Adipocyte (in vitro differentiated cells): ENCODE measurements at places on chromosomes 2 and 18.

GRCh38 chr2:203706403-203706802, at the start of gene CD28:
Gene CD28, plus strand, starts transcription at chr2:203706639. Its CDS starts 58 bp downstream, at chr2:203706697.
- no peak for DNase-seq

DNA sequence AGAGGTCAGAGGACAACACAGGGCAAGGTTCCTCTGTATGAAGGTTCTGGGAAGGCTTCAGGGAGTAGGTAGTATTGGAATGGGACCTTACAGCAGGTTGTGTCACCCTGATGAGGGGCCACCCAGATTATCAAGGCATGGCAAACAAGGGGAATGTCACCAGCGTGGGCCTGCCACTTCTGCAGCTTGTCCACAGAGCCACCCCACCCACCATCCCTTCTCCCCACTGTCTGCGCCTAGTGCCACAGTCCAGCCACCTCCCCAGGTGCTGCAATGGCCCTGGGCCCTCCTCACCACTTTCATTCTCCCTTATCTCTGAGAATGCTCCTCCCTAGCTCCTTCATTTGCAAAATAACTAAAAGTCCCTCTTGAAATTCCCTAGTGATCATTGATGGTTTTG, 170.3 kb downstream of the TTC32 start:
- DNase-seq = no peak

- DNase-seq = no peak
These were observed 153.8 kb upstream of the SLC39A10 start for GRCh38 chr2:195503208-195503607.

- no peak for DNase-seq
These were observed 77.5 kb downstream of the CLHC1 start for GRCh38 chr2:55154525-55155030.

DNA sequence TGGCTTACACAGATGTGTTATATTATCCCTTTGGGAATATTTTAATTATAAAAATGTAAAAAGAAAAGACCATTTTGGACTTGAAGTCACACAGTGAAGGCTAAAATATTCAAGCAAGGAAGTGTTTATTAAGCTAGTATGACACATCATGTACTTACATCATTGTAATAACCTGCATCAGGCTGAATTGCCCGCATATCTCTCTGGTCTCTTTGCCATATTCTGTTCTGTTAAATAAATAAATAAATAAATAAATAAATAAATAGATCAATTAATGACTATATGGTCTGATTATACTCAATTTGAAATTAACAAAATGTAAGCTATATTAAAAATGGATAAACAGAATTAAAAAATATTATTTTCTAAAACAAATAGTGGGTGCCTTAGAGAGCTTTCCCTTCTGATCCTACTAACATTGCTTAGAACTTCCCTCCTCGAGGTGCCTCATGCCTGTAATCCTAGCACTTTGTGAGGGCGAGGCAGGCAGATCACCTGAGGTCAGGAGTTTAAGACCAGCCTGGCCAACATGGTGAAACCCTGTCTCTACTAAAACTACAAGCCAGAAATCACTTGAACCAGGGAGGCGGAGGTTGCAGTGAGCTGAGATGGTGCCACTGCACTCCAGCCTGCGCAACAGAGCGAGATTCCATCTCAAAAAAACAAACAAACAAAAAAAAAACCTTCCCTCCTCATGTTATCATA, 42.0 kb downstream of the WDR33 start:
- DNase-seq = no peak

- peak; percentile 86 for DNase-seq
These were observed 217.2 kb downstream of the DOK6 start for GRCh38 chr18:69617888-69618287.

DNA sequence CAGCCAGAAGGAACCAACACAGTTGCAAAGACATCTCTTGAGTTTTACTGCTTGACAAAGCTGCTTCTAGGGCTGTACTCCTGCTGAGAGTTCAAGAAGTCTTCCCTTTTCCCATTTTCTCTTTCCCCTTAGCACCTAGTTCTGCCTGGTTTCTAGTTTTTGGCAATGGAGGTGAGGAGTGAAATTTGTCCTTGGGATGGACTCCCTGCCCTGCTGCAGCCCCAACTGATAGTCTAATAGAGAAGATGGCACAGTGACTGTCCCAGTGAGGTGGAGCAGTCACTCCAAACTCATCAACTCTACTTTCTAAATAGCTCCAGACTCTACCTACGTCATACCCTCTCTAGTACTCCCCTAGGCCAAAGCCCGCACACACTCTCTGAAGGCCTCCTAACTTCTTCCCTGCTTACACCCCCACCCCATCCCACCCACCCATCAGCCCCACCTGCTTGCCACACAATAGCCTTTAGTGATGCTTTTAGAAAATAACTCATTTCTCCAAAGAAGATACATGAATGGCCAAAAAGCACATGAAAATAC, 164.4 kb downstream of the DDX1 start:
- no peak for DNase-seq

DNA sequence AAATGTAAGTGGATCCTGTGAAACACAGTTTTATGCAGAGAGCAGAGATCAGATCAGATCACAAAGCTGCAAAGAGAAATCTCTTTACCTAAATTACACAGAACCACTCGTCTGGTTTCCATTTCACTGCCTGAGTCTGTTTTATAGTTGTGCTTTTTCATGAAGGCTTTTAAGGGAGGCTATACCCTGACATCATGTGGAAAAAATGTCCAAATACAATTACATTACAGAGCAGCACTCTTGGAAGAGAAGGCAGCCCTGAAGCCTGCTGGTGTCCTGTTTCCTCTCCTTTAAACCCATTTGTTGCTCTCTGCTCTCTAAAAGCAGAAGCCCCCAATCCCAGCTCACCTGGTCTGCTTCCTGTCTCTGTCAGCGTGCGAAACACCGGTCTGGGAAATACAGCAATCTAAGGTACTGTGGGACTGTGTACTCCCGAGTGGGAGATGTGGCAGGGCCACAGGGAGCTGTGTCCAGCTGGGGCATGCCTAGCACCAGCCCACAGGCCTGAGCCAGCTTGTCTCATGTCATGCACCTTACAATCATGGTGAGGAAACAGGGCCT, 24.8 kb upstream of the ZFP36L2 start:
- DNase-seq = peak; percentile 91

- DNase-seq = peak; percentile 34
These were observed 632.0 kb upstream of the PIK3C3 start for GRCh38 chr18:41323044-41323443.

GRCh38 chr2:60883896-60884295, 2.5 kb downstream of the REL start:
- DNase-seq = no peak

- DNase-seq = no peak
These were observed 11.9 kb downstream of the WDR43 start for GRCh38 chr2:28906376-28906775.

DNA sequence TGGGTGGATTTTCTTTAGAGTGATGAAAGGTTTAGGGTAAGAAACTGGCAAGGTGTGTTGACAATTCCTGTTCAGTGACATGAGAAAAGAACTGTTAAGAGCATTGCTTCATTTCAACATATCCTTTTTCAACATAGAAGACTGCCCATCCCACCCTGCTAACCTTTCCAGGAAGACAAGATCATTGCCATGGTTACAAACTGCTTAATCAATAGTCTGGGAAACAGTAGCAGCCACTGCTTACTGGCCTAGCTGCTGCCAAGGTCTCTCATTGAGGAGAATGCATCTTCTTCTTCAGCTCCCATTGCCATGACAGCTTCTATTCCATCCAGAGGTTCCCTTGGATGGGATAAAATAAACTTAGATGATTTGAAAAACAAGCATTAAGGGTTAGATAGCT, 212.1 kb downstream of the LRRTM1 start:
- DNase-seq = no peak

DNA sequence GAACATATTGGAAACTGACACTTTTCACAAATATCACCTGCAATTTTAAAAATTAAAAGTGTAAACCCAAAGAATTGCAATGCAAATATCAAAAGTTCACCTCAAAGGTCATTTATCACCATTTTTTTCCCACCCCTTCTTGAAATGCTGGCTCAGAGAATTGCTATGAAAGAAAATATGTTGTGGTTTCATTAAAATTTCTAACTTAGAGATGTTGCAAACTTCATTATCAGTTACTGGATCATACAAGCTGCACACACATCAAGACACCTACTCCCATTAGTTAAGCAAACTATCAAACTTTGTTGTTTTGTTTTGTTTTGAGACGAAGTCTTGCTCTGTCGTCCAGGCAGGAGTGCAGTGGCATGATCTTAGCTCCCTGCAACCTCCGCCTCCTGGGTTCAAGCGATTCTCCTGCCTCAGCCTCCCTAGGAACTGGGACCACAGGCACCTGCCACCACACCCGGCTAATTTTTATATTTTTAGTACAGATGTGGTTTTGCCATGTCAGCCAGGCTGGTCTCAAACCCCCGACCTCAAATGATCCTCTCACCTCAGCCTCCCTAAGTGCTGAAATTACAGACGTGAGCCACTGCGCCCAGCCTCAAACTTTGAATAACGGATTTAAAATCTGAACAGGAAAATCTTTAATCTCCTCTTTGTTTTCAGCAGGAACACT, 37.0 kb downstream of the STK39 start:
- no peak for DNase-seq

DNA sequence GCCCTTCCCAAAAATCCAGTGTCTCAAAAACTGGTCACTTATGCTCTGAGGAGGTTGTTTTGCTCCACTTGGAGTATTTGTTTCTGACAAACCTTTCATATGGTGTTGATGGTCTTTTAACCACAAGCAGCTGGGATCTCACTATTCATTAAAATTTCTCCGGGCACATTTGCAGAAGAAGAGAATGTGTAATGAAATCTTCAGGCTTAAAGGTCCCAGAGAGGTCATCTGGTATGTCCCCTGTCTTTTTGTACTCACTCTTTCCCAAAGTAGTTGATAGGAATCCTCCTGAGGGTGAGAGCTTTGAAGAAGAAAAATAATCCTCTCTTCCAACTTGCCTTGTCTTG, 430.8 kb downstream of the SETBP1 start:
- no peak for DNase-seq

DNA sequence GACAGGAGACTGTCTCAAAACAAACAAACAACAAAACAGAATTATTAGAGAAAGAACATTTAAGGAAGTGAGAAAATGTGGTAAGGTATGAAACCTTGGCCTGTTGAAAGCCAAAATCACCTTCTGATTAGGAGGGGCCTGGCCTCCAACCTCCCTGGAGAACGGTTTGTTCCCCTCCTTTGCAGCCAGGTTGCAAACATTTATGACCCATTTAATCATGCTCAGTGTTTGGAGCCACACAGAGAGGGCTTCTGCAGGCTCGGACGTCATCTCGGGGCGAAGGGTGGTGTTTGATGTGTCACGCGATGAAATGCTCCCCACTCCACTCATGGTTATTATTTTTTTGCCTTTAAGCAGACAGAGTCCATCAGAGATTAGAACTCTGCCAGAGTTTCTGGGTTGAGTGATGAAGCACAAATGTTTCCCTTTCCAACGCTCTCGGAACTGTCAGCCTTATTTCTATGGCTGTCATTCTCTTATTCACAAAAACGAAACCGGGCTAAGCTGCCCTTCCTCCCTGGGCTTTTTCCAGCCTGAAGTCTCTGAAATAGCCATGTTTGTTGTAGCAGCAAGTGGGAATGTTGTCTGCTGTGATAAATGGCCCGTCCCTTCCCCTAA, 33.6 kb upstream of the ROCK2 start:
- DNase-seq = no peak

- peak; percentile 78 for DNase-seq
These were observed 17.3 kb upstream of the GTF2A1L start for GRCh38 chr2:48600204-48600813.

- DNase-seq = no peak
These were observed 29.8 kb downstream of the GPR39 start for GRCh38 chr2:132446444-132446843.

- no peak for DNase-seq
These were observed 16.7 kb downstream of the RNF144A start for GRCh38 chr2:6933911-6934310.

DNA sequence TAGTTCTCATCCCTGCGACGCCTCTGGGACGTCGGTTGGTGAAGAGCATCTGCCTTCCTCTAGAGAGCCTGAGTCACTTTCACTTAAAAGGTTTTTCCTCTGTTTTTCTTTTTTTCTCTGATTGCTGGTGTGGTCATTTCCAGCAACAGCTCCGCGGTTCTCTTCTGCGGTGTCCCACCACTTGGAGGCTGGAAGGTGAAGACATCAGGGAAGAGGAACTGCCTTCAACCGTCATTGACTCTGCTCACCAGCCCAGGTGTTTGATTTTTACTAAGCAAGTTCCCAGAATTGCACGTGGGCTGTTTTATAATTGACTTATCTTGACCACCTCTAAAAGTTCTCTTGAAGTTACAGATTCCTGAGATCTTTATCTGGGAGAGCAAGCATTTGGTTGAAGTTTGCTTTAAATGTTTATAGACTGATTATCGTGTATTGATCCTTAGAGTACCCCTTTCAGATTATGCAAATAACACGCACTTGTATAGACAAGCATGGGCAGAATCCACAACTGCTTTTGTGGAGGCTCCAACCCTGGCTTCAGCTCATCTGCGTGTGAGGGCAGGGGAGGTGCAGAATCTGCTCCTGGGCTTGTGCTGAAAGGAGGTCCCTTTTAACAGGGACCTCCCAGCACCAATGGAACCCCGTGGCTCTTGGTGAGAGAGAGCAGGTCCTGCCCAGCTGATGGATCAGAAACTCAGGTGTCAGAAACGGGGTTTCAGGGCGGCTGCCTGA, 3.5 kb downstream of the CTDP1 start:
- no peak for DNase-seq

GRCh38 chr2:33135645-33136044, 188.9 kb downstream of the LTBP1 start:
- DNase-seq = peak; percentile 63

DNA sequence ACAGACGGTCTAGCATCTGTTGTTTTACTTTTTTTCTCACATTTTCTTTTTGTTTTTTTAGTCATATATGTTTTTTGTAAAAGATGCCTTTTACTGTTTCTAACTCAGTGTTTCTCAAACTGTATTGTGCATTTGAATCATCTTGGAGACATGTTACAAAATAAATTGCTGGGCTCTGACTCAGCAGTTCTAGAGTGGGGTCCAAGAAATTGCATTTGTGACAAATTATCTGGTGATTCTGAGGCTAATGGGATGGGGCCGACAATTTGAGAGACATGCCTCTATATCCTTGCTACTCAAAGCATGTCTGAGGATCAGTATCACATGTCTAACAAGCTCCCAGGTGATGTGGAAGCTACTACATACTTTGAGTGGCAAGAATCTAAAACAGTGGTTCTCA, 478.8 kb downstream of the PLCL1 start:
- peak; percentile 67 for DNase-seq

GRCh38 chr2:228731517-228731916, 539.6 kb downstream of the PID1 start:
- peak; percentile 63 for DNase-seq

DNA sequence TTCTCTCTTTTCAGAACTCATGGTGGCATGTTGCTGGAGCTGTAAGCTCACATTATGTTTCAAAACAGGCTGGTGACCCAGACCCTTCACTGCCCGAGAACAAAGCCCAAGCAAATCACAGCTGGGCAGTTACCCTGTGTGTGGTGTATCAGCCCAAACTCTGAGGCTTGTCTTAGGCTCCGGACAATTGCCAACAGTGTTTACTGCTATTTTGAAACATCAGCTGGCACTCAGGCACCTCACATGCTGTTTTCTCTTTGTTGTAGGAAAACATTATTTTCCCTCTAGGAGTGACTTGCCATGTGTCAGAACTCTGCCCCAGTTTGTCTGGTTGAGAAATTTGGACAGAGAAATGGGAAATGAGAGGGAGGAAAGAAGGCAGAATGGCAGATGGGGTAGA, 237.6 kb upstream of the APCDD1 start:
- no peak for DNase-seq

GRCh38 chr2:241912021-241912555, 42.6 kb downstream of the RTP5 start:
- DNase-seq = no peak
